ENCODE measurements at places on chromosomes 4 and X.

DNA sequence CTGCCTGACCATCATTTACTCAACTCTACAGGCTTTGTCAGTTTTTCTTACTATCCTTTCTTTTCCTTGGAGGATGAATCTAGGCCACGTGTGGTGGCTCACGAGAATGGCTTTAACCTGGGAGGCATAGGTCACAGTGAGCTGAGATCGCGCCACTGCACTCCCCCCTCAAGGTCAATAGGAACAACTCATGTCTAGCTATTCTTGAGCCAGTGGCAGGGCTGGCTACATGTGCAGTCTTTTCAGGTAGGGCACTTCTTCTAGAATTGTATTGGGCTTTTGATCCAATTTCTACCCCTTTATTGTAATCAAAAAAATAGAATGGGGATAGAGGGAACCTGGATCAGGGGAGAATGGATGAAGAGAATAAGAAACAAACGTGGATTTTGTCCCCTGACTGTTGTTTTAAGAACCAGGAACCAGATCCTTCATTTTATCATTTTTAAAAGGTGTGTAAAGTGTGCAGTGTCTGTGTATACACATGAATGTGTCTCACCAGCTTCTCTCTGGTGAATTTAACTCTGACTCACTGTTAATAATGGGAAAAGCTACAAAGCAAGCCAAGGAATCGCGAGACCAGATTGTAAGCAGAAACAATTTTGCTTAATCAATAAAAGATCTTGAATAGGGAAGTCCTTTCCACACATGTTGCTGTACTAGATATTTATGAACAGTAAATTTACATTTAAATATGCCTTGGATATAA lies 283.9 kb upstream of the GPC4 start:
- no peak for DNase-seq

DNA sequence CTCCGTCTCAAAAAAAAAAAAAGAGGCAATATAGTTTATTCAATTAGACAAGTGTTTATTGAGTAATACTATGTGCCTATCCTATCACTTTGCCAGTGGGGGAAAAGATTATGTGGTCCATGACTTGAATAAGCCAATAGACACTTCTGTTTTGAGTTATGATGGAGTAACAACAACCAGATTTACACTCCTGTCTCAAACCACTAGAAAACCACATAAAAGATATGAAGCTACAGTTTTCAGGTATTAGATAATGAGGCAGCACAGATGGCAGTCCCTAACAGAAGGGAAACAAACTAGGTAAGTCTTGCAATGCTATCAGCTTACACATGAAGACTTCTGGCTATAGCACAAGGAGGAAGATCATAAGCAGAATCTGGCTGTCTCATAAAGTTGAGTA lies 22.5 kb downstream of the NFXL1 start:
- no peak for DNase-seq

GRCh38 chrX:154355776-154356140 lies 18.7 kb downstream of the FLNA start:
- DNase-seq, result no peak

DNA sequence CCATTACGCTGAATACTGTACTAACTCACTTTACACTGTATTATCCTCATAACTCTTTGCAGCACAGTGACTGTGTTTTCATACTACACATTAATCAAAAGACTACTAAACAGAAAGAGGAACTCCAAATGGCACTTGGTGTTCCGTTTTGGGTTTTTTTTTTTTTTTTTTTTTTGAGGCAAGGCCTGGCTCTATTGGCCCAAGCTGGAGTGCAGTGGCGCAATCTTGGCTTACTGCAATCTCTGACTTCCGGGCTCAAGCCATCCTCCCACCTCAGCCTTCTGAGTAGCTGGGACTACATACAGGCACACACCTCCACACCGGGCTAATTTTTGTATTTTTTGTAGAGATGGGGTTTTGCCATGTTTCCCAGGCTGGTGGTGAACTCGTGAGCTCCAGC lies 10.7 kb downstream of the KLHL8 start:
- no peak for DNase-seq

- DNase-seq, result no peak
Measured at GRCh38 chr4:37568489-37568888, 117.7 kb downstream of the RELL1 start.

- peak; percentile 43 for DNase-seq
Measured at GRCh38 chrX:131827935-131828334, 195.2 kb upstream of the STK26 start.

GRCh38 chr4:184969610-184970009 lies 48.7 kb upstream of the HELT start:
- no peak for DNase-seq

DNA sequence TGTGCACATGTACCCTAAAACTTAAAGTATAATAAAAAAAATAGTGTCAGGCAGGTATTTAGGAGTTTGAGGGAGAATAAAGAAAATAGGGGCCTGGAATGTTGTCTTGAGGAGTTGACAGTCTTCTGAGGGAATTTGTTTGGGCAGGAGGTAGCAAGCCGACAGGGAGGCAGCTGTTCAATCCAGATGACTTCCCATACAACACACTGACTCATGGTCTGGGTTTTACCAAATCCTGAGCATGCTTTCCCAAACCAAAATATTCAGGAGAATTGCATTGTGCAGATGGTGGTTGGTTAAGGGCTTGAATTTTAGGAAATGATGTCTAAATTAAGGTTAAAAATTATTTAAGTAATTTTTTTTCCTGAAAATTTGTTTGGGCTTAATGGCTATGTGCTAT lies 430.0 kb downstream of the INPP4B start:
- DNase-seq, result no peak

- no peak for DNase-seq
Measured at GRCh38 chr4:1299301-1299860, 9.7 kb downstream of the MAEA start.

DNA sequence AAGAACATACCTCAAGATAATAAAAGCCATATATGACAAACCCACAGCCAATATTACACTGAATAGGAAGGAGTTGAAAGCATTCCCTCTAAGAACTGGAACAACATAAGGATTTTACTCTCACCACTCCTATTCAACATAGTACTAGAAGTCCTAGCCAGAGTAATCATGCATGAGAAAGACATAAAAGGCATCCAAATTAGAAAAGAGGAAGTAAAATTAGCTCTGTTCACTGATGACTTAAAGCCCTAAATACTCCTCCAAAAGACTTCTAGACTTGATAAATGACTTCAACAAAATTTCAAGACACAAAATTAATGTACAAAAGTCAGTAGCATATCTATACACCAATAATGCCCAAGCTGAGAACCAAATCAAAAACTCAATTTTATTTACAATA lies 235.7 kb downstream of the NKX6-1 start:
- DNase-seq, result no peak

DNA sequence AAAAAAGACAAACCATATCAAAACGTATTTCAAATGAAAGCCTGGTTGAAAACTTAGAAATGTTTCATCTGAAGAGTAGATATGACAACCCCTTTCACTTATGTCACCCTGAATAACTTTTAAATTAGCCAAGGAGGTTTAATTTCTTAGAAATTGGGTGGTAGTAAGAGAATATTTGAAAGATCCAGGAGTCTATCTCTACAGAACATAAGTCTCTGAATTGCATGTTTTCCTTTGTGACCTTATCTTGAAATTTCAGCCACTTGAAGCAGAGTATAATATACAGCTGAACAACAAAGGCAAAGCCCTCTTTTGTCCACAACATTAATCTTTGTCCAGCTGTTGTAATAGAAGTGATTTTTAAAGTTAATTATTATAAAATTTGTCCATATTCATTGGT lies 49.5 kb downstream of the TMEM154 start:
- no peak for DNase-seq

Data from NCI-H2081 treated with DMSO at 0.1 percent for 48 hours (cell line).